NCI-H1092 (cell line): ENCODE measurements at places on chromosomes 11 and 22.

- DNase-seq = no peak
Observed at GRCh38 chr22:40345271-40345670, 1.0 kb upstream of the ADSL start.

GRCh38 chr22:24357547-24357946 is 69.9 kb upstream of the ADORA2A start:
- no peak for DNase-seq

DNA sequence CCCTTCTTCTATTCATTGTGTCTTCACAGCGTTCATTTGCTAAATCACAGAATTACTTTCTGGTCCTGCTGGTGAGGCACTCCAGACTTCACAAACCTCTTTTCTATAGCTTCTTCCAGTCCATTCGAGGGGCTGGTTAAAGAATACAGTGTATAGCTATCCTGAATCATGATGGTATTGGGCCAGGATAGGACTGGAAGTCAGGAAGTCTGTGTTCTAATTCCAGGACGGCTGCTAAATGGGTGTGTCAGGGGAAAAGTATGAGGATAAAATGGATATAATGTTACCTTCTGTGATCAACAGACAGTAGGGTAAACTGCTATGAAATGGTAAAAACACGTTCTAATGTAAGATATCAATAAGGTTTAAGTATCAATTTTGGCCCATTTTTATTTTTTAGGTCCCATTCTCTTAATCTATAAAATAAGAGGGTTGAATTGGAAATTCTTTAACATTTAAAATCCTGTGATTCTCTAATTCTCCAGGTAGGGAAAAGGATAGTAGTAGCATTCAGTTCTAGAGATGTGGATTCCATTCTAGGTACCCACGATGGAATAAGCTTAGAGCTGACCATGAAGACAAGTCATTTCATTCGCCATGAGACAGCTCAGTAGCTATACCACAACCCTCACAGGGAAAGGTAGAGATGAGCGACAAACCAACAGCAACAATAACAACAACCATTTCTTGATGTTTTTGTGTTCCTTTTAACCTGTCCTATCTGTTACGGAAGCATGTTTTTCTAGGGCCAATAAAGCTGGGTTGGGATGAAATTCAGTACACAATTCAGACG is 96.1 kb downstream of the SLC1A2 start:
- no peak for DNase-seq

DNA sequence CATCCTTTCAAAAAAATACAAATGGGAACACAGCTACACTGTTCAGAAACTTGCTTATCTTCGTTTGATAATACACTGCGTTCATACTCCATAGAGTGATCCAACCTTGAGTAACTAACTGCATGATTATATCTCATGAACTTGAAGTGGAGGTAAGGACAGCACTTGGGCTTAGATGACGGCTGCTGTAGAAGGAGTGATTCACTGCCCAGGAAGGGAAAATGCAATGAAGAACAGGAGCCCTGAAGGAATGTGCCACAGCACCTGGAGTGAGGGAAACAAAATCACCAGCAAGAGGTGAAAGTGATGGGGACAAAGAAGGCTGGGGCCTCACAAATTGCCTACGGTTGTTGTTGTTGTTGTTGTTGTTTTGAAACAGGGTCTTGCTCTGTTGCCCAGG is 44.1 kb upstream of the SC5D start:
- no peak for DNase-seq

DNA sequence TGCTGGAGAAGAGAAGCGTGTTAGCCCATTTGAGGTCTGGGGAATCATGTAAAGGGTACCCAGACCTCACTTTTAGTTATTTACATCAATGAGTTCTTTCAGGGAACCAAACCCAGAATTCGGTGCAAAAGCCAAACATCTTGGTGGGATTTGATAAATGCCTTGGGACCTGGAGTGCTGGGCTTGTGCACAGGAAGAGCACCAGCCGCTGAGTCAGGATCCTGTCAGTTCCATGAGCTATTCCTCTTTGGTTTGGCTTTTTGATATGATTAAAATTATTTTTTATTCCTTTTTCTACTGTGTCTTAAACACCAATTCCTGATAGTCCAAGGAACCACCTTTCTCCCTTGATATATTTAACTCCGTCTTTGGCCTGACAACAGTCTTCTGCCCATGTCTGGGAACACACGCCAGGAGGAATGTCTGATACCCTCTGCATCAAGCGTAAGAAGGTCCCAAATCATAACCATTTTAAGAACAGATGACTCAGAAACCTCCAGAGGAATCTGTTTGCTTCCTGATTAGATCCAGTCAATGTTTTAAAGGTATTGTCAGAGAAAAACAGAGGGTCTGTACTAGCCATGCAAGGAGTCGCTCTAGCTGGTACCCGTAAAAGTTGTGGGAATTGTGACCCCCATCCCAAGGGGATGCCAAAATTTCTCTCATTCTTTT is 65.2 kb downstream of the ALX4 start:
- DNase-seq = no peak

DNA sequence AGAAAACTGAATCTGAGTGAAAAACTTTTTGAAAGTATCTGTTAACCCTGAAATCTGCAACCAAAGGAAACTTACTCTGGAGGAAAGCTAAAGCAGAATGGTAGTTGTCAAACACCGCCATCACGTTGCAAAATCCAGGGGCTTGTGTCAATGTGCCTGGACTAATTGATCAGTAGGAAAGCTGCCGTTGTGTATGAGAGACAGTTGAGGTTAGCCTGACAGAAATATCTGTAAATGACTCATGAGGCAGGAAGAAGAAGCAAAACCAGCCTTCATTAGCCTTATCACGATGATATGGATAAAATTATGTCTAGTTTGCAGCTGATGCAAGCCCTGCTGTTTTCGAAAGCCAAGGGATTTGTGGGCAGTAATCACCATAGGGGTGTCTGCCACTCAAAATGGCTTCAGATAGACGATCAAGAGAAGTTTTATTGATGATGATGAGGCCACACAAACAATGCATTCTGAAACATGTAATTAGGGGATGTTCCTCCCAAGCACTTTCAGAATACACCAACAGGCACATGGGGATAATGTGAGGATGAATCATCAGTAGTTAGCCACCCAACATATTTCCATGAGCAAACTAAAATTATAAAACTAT is 8.9 kb downstream of the SCGB1A1 start:
- no peak for DNase-seq

GRCh38 chr11:119339589-119340334 is 921 bp downstream of the C1QTNF5 start:
- no peak for DNase-seq

GRCh38 chr11:122494221-122494620 is 161.3 kb upstream of the UBASH3B start:
- DNase-seq = no peak
